ENCODE measurements at places on chromosomes 5 and 9.

DNA sequence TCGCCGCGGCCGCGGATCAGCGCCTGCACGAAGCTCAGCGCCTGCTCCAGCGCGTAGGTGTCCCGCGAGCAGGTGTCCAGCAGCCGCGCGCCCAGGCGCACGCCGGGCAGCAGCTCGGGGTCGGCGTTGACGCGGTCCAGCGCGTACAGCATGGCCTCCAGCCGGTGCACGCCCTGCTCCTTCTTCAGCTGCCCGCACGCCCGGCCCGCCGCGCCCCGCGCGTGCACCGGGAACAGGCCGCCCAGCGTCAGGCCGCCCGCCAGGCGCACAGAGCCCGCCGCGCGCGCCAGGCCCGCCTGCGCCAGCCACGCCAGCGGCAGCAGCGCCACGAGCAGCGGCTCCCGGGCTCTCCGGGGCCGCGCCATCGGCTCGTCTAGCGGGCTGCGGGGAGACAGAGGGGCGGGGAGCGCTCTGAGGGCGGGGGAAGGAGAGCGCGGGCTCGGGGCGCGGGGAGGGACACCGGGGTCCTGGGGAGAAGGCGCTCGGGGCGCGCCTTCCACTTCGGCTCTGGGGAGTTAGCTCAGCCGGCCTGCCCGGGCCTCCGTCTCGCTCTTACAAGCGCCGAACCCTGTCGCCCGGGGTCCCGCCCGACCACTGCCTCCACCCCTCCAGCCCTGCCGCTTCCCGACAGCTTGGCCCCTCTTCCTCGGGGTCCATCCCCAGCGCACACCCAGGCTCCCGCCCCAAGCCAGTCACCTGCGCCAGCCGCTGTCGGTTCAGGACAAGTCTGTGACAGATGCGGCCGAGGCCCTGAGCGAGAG is at the start of gene GRM6:
Gene GRM6 (minus strand): TSS at position 741 of the 761 bp plus-strand sequence. CDS start 376 bp downstream, at position 365.
- DNase-seq: no peak

DNA sequence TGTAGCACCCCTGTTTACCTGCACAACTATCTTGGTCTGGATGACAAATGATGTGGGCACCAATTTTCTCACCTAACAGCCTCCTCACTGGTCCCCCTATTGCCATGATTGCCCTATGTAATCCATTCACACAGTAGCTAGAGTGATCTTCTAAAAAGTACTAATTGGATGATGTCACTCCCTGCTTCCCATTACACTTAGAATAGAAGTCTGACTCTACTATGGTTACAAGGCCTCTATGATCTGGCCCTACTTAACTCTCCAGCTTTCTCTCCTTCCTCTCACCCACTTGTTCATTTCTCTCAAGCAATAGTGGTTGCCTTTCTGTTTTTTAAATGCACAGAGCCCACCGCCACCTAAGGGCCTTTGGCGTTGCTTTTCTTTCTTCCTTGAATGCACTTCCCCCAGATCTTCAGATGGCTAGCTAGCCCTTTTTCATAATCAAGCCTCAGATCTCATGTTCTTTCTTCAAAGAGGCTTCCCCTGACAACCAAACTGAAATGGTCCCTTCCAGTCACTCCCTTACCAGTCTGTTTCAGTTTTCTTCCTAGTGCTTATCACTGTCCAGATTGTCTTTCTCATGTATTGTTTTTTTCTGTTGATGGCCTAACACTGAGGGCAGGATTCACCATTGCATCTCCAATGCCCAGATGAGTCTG is 8.7 kb downstream of the IGIP start:
- no peak for DNase-seq

DNA sequence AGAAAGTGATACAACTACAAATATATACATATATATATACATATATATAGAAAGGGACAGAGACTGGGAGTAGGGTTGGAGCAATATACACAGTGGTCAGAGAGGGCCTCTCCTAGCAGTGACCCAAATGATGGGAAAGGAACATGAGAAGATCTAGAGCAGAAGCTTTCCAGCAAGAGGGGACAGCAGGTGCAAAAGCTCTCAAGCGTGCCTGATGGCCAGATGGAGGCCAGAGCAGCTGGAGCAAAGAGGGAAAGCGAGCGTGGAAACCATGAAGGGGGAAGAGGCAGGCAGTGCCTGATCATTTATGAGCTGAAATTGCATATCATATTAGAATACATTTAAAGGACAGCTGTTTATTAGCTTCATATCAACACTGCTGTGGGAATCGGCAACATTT is 7.6 kb upstream of the GRPEL2 start:
- no peak for DNase-seq

GRCh38 chr5:77168879-77169244 is 41.6 kb upstream of the PDE8B start:
- peak; percentile 36 for DNase-seq

DNA sequence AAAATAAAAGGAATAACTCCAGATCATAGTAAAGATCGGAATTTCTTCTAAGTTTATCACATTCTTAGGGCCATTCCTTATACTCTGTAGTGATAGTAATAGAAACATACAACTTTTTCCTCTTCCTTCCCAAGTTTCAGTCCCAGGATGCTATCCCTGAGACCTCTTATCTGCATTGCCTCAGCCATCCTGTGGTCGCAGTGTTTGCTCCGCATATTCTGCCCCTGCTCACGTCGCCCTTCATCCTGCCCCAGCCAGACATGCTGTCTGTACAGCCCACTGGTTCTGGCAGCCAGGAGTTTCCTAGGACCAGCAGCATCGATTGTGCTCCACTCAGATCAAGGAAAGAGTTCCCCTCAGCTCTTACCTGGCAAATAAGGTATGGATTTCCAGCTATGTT is 132.7 kb upstream of the ERCC6L2 start:
- no peak for DNase-seq
